ENCODE measurements at places on chromosomes 3 and 15. TPM values are rescaled to one million over a fixed set of nuclear protein-coding genes. Genes with fewer than 3 reads are reported as not detected.

Gene CFAP91
- 0.90 TPM for total RNA-seq

Gene C3orf49
- not detected for total RNA-seq

Gene POLG
- 95.2 TPM for total RNA-seq

- peaks cover 3% of the 10 kb centered on the region for H3K4me1 ChIP-seq
- peak within 1 kb of the TSS; percentile 90 for H3K27ac ChIP-seq
- no peak for DNase-seq
Measured at GRCh38 chr15:78131295-78132061, at the start of gene CIB2. CIB2 (minus strand) TSS chr15:78131445; CDS start chr15:78131215, 230 bp downstream.

DNA sequence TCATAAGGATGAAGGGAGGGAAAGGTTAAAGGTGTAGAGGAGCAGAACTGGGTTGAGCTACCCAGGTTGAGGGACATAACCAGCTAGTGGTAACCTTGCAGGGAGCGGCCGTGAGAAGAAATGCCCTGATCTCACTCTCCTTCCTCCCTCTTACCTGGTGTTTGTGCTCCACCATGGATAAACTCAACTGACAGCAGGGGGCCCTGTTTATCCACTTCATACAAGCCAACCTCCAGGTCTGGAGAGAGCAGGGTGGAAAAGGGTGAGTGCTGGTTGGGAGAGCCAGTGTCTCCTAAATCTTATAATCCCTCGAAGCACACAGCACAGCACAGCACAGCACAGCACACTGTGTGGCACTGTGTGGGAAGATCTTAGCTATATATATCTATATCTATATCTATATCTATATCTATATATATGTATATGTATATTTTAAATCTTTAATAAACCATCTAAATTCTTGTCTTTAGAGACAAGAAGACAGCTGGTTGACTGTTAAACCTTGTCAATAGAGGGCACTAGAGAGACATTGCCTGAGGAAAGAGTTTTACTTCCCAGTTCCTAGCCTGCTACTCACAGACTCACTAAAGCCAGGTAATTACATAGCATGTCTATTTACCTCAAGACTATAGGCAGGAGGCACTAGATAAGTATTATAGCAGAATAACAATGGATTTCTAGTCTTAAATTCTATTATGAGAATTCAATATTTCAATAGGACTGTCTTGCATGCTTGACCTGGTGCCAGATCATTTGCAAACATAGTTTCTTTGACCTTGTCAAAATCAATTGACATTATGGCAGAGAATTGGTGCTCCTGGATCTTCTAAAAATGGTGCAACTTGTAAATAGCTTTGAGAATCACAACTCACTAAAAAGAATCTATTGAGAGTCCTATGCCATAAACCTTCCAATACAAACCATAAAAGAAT, 21.7 kb upstream of the FMN1 start:
- H3K4me1 ChIP-seq, result no peaks in the 10 kb centered on the region
- H3K4me3 ChIP-seq, result no peak overlapping the region
- no peaks in the 10 kb centered on the region for H3K27me3 ChIP-seq
- no peak for DNase-seq
- H3K27ac ChIP-seq, result no peak overlapping the region
